ENCODE measurements at places on chromosomes 11 and 22.

- no peak for DNase-seq
Measured at GRCh38 chr11:65851083-65851579, 6.8 kb downstream of the CFL1 start.

DNA sequence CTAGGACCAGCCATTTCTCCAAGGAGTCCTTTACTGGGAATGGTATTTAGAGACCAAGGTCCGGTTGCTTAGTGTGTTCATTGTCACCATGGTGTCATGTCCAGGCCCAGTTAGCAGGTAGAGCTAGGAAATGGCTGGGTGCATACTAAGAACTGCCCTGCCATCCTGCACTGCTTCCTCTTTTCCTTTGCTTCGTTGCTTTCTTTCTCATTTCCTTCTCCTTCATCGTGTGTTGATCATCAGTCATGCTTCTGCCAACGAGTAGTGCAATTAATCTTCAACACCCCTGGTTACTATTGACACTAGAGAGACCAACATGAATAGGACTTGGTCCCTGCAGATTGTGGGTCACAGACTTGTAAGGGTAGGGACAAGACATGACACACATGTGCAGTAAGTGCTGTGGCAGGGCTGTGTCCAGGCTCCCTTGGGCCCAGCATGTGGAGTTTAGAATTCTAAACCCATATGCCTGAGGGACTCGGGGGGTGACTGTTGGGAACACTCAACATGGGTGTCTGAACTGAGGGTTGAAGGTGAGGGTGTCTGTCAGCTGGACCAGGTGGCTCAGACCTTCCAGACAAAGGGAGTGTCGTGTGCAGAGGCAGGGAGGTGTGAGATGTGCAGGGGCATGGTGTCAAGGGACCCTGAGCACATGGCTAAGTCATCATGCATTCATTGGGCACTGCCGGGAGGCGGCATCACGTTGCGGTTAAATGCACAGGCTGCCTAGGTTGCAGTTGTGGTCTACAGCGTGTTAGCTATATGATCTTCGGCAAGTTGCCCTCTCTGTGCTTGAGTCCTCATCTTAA lies 42.6 kb downstream of the ST14 start:
- DNase-seq = no peak

- DNase-seq = no peak
Measured at GRCh38 chr11:64971421-64972233, at the start of gene MAJIN. Gene MAJIN, minus strand, starts transcription at chr11:64972108. Its CDS starts 12,703 bp downstream, at chr11:64959405.

DNA sequence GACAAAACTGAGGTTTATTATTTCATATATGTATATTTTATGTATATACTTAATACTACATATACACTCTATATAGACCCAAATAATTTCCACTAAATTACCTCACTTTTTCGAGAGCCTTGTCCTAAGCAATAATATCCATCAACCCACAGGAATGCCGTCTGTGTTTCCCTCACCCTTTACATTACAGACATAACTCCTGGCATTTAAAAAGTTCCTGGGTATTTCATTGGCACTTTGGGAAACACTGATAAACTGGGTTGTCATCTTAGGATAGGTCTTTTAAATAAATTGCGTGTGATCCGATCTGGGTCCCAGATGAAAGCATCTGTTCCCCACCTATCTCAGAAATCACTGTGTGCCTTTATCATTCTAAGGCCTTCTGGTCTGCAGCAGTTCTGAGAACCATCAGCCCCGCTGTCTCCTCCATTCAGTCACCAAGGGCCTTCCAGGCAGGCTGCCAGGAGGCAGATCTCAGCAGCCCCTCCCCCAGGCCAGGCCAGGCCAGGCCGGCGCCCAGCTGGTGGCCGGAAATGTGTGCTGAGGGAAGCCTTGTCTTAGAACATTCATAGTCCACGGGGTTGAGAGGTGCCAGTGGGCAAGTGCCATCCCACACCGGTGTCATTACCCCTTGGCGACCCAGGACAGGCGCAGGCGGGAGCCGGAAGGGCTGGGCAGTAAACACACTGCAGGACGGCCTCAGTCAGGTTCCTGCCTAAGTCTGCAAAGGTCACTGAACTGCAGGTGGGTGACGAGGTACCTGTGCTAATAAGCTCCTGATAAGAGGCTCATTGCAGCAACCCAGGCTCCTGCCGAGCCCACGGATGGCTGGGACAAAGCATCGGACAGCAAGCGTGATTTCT lies 3.3 kb downstream of the FGF19 start:
- DNase-seq = peak; percentile 4

GRCh38 chr11:107696140-107696539 lies 15.7 kb downstream of the SLN start:
- DNase-seq = peak; percentile 61

DNA sequence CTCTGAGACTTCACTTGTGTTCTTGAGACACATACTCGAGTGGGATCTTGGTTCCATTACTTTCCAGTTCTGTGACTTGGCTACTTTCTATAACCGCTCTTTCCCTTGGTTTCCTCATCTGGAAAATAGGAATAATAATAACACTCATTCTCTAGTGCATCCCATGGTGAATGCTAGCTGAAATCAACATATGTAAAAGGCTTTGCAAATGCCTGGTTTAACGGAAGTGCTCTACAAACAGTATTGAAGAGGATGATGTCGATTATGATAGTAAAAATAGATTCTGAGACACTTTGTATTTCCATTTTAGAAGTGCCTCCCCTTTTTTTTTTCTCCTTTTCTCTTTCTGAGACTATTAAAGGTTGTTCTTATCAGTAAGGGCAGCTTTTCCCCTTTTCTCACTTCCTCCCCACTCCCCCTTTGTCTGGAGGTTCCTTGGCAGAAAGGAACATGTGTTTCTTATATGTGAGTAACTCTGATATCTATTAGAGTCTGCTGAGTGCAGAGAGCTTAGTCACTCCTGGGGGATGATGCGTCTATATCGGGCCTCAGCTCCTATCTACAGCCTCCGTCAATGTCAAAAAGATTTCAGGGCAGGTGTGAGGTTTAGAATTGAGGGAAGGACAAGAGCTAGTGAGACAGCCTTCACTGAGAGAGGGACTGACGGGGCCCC lies 489.3 kb downstream of the NTM start:
- no peak for DNase-seq

- no peak for DNase-seq
Measured at GRCh38 chr22:17792854-17793434, 18.7 kb upstream of the BID start.

GRCh38 chr11:78902771-78903507 lies 328.3 kb upstream of the NARS2 start:
- DNase-seq = no peak

- no peak for DNase-seq
Measured at GRCh38 chr11:86800960-86801272, 574 bp downstream of the PRSS23 start.

GRCh38 chr11:109734566-109734965 lies 312.6 kb downstream of the C11orf87 start:
- DNase-seq = no peak

DNA sequence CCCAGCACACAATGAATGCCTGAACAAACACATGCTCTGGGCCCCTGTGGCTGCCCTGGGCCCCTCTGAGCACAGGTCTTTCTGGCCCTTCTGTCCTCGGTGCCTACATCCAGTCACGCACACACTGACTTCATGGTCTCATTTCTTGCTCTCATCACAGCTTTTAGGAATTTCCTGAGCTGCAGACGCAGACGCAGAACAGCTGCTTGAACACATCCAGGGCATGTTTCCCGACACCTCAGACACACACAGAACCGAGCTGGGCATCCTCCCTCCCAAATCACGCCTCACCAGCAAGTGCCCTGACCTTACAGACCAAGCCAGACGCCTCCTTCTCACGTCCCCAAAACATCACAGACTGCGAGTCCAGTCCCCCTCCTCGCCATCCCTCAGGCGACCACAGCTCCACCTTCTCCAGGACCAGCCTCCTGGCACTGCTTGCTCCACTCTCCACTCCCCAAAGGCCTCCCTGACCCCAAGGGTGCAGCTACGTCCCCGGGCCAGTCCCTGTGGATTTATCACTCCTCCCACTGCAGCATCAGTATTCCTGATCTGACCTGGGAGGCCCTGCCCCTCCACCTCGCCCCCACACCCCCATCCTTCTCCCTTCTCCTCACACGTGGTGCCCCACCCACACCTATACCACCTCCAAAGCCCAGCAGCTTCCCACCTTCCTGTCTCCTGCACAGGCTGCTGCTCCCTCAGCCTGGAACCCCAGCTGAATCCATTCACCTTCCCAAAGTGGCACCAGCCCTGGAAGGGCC lies 12.9 kb downstream of the SIRT3 start:
- DNase-seq = no peak

DNA sequence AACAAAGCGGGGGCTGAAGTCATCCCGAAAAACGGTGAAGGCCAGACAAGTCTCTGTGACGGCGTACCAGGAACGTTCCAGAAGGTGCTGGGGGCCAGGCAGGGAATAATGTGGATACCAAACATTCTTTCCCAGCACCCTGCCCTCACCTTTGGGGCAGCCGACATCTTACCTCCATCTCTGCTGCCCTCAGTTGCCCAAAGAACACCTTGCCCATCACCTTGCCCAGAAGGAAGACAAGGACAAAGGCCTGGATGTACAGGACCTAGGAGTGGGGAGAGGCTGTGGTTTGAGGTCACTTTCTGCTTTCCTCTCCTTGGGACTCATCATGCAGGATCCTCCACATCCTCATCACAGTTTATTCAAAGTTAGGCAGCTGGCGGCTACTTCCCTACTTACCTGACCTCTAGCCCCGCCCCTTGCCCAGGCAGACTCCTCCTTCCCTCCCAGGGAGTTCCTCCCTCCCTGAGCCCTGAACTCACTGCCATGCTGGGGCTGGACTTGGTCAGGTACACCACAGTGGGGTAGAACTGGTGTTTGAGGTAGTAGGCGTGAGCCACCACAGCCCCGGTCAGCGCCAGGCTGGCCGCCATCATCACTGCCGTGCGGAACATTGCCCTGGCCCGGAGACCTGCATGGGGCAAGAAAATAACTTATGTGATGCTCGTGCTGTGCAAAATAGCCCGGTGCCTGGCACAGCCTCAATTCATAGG lies 1.2 kb downstream of the SYVN1 start:
- DNase-seq = no peak

GRCh38 chr11:109641549-109641948 lies 219.6 kb downstream of the C11orf87 start:
- no peak for DNase-seq

- DNase-seq = no peak
Measured at GRCh38 chr11:57276971-57277675, 40.1 kb upstream of the APLNR start.

DNA sequence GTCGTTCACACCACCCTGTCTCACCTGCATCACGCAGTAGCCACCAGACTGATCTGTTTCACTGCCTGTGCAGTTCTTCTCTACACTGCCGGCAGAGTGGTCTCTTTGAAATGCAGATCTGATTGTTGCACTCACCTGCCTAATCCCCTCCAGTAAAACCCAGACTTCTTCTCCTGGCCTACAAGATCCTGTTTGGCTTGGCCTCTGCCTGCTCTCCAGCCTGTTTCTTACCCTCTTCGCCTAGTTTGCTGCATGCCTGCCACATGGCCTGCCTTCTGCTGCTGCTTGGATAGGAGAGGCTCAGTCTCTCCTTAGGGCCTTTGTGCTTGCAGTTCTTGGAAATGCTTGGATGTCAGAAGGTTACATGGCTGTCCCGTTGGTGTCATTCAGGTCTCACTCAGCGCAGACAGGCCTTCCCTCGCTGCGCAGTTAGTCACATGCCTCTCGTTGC lies 42.0 kb downstream of the PACS1 start:
- DNase-seq = no peak

- DNase-seq = no peak
Measured at GRCh38 chr11:11038782-11039181, 180.9 kb upstream of the ZBED5 start.

Data from AG09319 (cell line).